ENCODE measurements at places on chromosomes 12 and 14.

- no peak for DNase-seq
Measured at GRCh38 chr14:32606301-32606700, 277.2 kb downstream of the AKAP6 start.

DNA sequence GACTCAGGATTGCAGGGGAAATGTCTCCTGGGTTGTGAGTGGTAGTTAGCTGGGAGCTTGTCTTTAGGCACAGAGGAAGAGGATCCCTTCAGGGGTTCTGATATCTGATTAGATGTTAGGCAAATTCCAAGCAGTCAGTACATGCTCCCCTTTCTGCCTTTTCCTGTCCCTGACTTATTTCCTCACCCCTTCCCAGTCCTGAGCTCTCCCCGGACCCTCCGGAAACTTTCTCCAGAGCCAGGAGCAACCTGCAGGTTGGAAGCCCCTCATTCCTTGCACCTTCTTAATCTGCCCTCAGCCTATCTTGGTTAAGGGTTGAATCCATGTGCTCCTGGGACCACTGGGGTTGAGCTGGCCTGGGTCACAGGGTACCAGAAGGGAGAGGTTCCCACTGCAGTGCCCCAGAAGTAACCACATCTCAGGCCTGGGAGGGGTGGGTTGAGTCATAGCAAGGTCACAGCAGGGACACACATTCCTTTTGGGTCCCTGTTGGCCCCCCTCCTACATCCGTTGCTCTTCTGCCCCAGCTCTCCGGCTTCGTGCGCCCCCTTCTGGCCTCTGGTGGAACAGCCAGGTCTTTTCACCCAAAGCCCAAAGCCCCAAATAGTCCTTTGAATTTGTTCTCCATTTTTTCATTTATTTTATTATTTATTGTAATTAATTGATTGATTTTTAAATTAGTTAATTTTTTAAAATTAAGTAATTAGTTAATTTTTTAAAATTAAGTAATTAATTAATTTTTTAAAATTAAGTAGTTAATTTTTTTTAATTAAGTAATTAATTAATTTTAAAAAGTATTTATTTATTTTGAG, 1.8 kb downstream of the IGFBP6 start:
- DNase-seq: peak; percentile 73

GRCh38 chr14:39939023-39939422, 506.8 kb upstream of the FBXO33 start:
- DNase-seq: no peak

- DNase-seq: no peak
Measured at GRCh38 chr14:67710209-67710608, 8.5 kb downstream of the RDH12 start.

DNA sequence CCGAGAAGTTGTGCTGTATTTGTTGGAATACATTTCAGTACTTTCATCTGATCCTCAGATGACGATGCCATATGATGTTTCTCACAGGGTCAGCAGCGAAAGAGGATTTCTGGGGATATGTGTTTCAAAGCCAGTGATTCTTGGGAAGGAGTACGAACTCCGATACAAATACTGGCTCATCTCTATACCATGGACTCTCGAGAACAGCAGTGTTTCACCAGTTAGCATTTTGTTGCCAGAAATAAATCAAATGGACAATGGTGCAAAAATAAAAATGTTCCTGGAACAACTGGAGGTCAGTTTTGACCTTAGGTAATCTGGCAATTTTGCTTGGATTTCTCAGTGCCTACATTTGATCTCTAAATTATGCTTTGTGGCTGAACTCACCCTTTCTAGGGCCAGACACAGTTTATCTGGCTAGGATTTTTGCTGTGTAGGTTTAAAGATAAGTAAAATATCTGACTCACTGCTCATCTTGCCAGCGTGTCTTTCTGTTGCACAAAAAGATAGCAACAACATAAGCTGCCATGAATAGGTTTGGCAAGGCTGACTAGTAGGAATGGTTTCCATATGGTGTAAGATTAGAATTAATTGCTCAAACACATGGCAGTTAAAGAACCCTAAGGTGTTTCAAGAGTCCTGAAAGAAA, 11.0 kb upstream of the MGP start:
- DNase-seq: no peak

DNA sequence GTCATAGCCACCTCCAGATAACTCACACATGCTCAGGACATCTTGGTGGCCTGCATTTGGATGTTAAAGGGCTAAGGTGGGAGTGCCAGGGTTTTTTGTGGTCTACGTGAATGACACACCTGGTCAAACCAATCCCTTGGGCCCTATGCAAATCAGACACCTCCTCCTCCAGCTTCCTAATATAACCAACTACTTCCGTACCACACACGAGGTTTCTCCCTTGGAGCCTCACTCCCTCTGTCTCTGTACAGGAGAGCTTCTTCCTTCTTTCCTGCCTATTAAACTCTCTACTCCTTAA, 19.6 kb downstream of the APOBEC1 start:
- DNase-seq: no peak

GRCh38 chr14:32121948-32122347, 44.8 kb downstream of the ARHGAP5 start:
- DNase-seq: no peak

DNA sequence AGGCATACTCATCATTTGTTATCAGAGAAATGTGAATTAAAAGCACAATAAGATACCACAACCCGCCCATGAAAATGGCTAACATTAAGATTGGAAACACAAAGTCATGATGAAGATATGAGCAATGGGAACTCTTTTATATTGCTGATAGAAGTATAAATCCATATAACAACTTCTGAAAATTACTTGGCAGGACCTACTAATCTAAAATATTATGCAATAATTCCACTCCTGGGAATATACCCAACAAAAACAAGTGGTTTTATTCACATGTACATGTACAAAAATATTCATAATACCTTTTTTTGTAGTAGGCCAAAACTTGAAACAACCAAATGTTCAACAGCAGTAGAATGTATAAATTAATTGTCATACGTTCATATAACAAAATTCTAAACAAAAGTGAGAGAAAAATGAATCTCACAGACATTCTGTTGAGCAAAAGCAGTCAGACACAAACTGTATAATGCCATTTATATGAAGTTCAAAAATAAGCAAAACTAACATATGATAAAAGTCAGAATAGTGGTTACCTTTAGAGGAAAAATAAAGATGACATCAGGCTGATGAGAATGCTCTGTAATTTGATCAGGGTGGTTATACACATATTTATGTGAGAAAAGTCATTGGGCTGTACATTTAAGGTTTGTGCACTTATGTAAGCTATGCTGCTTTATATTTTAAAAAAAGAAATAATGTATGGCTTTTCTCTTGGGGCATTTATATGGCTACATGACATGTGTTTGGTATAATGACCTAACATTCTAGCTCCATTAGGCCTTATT, 309.2 kb upstream of the KITLG start:
- no peak for DNase-seq

- DNase-seq: no peak
Measured at GRCh38 chr12:61311413-61311812, 948.8 kb upstream of the USP15 start.

- no peak for DNase-seq
Measured at GRCh38 chr12:54401119-54401518, 16.6 kb upstream of the ZNF385A start.

Data from GDM1 (cell line).